ENCODE measurements at places on chromosomes 1 and 21.

- no peak for DNase-seq
These were observed 35.1 kb downstream of the PTPRF start for GRCh38 chr1:43565600-43566360.

DNA sequence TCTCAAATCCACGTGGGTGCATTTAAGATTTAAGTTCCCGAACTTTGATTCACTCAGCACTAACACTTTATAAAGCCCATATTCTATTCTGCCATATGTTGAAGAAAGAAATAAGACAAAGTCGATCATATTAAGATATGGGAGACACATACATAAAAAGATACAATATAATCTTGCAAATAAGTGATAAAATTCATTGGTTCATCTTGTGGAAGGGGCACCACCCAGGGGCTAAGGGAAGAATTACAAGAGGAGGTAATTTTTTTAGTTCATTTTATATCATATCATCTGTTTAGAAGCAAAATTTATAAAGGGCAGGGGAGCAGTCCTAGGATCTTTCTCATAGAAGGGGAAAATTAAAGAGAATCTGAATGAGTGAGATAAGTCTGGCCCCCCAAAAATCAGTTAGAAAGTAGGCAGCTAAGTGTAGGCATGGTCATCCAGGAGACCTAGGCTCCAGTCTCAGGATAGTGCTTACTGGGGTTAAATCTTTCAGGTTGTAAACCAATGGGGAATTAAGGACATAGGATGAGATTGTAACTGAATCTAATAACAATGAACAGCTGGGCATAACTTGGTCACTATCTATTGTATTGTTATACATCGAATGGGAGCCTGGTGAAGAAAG is 124.2 kb upstream of the L1TD1 start:
- no peak for DNase-seq

- DNase-seq, result no peak
These were observed 612.4 kb downstream of the LTN1 start for GRCh38 chr21:28380241-28380640.

DNA sequence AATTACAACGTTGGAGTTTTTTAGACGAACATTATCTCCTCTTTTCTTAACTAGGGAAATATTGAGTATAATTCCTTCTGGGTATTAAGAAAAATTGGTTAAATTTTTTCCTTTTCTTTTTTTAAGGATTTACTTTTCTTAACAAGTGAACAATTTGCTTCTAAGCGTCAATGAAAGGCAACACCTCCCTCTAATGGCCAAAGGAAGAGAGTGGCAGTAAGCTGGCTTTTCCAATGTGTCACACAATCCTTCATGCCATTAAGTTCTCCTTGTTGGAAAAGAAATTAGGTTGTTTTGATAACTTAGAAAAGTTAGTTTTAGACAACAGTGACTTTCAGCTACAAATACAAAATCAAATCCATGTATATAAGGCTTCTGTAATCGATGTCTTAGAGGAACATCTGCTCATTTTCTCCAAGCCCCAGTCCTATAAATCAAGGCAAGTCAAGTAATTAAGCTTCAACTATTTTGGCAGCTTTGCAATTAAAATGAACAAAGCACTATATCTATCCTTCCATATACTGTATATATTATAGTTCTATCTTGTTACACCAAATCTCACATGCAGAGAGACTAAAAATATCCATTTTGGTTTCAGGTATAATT is 62.8 kb downstream of the EDEM3 start:
- peak; percentile 35 for DNase-seq

- DNase-seq, result no peak
These were observed 68.6 kb upstream of the PALMD start for GRCh38 chr1:99577313-99577712.

Measured in prostate gland (tissue), 2 donors.